ENCODE measurements at places on chromosomes 6 and 20. TPM values are rescaled to one million over a fixed set of nuclear protein-coding genes. Genes with fewer than 3 reads are reported as not detected.

Gene PLN
- 1.1 TPM for total RNA-seq

GRCh38 chr6:27053738-27054137 lies 193.8 kb upstream of the PRSS16 start:
- no peaks in the 10 kb centered on the region for H3K27me3 ChIP-seq
- H3K4me1 ChIP-seq, result no peaks in the 10 kb centered on the region
- H3K36me3 ChIP-seq, result no peaks in the 10 kb centered on the region
- no peak overlapping the region for H3K4me3 ChIP-seq
- DNase-seq, result no peak

DNA sequence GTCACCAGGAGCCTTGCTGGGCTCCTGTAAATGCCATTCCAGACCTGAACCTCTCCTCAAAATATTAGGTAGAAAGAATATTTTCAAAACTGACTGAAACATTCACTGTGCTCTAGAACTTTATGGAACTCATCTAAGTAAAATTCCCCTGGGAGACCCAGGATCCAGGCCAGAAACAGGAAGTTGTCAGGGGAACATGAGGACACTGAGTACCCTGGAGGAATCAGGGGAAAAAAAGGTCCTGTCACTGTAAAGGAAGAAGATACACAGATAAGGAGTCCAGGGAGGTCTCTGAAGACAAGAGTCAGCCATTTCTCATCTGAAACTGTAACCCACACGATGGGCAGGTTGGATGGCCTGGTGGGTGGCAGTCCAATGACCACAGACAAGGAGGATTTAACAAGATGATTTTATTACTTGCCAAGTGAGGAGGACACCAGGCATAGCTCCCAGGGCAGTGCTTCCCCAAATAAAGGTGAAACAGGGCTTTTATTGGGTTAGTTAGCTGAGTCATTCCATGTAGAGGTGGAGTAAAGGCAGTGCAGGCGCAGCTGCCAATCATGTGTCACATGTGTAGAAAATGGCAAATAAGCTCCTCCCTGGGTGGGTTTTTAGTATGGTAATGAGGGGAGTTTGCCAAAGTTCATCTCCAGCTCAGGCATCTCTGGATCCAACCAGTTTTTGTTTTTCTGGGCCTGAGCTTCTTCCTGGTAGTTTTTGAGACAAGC lies 138.5 kb downstream of the RCAN2 start:
- peaks cover 2% of the 10 kb centered on the region for H3K4me1 ChIP-seq
- no peaks in the 10 kb centered on the region for H3K27me3 ChIP-seq
- no peak for DNase-seq
- no peak overlapping the region for H3K27ac ChIP-seq

GRCh38 chr6:90484903-90485302 lies 102.0 kb downstream of the MAP3K7 start:
- H3K27me3 ChIP-seq, result no peaks in the 10 kb centered on the region
- H3K4me1 ChIP-seq, result no peaks in the 10 kb centered on the region
- no peak overlapping the region for H3K4me3 ChIP-seq
- H3K36me3 ChIP-seq, result no peaks in the 10 kb centered on the region
- no peak for DNase-seq
- H3K27ac ChIP-seq, result no peak overlapping the region

DNA sequence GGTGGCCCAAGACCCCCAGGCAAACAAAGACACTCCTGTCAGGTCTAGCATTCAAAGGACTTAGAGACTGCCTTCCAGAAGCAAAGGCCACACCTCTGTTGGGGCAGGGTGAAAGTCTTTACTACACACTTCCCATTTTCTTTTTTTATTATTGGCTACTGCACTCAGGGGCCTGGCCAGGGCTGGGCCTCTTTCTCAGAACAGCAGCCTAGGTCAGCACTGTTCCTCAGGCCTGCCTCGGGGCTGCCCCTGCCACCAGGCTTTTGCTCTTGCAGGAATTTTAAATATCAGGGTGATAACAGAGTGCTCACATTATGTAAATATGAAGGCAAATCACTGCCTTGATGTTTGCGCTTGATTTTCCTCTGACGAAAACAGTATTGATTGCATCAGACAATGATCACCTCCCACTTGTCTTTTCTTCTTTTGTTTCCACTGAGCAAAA lies 18.5 kb downstream of the GSTA4 start:
- no peak for DNase-seq
- no peaks in the 10 kb centered on the region for H3K27me3 ChIP-seq
- no peak overlapping the region for H3K4me3 ChIP-seq
- peaks cover 12% of the 10 kb centered on the region for H3K4me1 ChIP-seq

- no peak overlapping the region for H3K4me3 ChIP-seq
- H3K36me3 ChIP-seq, result no peaks in the 10 kb centered on the region
- no peak overlapping the region for H3K27ac ChIP-seq
- no peaks in the 10 kb centered on the region for H3K27me3 ChIP-seq
- no peaks in the 10 kb centered on the region for H3K4me1 ChIP-seq
Observed at GRCh38 chr20:11447371-11448100, 470.2 kb upstream of the BTBD3 start.

Data from pancreas (tissue), 10 donors.